Skin of body (tissue), 3 donors: ENCODE measurements at places on chromosomes 4 and X. TPM values are rescaled to one million over a fixed set of nuclear protein-coding genes. Genes with fewer than 3 reads are reported as not detected.

DNA sequence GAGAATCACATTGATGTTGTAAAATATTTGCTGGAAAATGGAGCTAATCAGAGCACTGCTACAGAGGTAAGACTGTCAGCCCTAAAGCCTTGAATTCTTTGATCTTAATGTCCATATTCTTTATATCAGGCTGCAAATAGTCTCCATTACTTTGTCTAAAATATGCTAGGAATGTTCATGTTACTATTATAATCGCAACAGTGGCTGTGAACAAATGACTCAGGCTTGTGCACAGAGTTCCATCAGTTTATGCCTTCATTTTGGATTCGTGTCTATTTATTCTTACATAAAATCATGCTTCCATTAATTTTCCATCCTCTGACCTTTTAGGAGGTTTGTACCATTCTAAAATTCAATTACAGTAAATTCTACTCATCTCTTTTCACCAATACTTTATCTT lies 182.7 kb downstream of the ANK2 start:
- no peak for DNase-seq

GRCh38 chr4:7774301-7775294 lies 165.1 kb downstream of the AFAP1 start:
- DNase-seq, result no peak

- DNase-seq, result no peak
Observed at GRCh38 chr4:28557755-28558154, 1697.1 kb downstream of the STIM2 start.

- DNase-seq, result no peak
Observed at GRCh38 chrX:13069771-13070416, 25.5 kb upstream of the FAM9C start.

DNA sequence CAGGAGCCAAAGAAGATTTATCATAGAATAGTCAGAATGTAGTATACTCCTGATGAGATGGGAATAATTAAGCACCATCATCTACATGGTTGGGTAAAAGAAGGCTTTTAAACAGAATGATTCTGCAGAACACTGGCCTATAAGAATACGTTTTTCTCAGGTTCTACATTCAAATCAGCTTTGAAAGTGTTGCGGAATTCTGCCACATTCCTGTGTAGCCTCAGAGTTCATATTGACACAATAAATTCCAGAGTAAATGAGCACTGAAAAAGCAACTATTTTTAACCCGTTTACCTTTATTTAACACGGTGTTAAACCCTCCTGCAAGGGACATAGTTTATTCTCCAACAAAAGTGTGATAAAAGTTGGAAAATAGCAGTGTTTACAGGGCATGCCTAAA lies 950.2 kb upstream of the SLIT2 start:
- DNase-seq, result no peak

GRCh38 chrX:123801901-123802300 lies 58.0 kb upstream of the XIAP start:
- DNase-seq, result no peak

GRCh38 chr4:40124690-40125089 lies 68.0 kb downstream of the N4BP2 start:
- DNase-seq, result no peak

DNA sequence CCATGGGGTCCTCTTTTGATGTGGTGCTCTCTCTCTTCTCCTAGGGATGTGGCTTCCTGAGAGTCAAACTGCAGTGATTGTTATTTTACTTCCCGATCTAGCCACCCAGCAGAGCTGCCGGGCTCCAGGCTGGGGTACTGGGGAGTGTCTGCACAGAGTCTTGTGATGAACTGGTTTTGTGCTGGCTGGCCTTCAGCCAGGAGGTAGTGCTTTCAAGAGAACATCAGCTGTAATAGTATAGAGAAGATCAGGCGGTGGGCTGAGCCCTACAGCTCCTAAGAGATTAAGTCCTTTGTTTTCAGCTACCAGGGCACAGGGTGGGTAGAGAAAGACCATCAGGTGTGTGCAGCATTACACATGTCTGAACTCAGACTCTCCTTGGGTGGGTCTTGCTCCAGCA lies 59.0 kb upstream of the AGTR2 start:
- DNase-seq, result no peak

GRCh38 chr4:82680834-82681233 lies 117.8 kb downstream of the SCD5 start:
- no peak for DNase-seq

DNA sequence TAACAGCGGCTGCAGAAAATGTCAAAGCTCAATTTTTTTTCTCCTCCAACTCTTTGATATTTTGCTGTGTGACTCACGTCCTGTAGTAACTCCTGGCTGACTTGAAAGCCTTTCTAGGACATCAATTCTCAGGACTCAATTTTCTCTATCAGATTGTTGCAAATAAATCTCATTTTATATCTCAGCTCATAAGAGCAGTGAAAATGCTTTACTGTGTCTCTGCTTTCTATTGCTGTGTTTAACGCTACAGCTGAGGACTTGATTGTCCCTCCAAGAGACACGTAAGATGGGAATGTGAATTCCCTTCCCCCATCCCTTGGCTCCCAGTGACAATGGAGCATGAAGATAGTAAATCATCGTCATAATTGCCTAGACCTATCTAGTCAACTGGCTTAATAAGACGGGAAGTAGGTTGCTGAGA lies 20.5 kb upstream of the CBR4 start:
- DNase-seq, result no peak

DNA sequence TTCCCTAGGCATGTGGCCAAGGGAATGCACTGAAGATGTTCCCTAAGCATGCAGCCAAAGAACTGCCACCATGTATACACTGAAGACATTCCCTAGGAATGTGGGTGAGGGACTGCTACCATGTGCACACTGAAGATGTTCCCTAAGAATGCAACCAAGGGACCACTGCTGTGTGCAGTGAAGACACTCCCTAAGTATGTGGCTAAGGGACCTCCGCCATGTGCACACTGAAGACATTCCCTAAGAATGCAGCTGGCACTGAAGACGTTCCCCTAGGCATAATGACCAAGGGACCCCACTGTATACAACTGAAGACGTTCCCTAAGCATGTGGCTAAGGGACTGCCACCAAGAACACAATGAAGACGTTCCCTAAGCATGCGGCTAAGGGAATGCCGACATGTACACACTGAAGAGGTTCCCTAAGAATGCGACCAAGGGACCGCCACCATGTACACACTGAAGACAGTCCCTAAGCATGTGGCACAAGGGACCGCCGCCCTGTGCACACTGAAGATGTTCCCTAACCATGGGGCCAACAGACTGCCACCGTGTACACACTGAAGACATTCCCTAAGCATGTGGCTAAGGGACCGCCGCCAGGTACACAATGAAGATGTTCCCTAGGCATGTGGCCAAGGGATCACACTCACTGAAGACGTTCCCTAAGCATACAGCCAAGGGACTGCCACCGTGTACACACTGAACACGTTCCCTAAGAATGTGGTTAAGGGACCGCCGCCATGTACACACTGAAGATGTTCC lies 25.6 kb downstream of the DHRSX start:
- DNase-seq, result no peak

DNA sequence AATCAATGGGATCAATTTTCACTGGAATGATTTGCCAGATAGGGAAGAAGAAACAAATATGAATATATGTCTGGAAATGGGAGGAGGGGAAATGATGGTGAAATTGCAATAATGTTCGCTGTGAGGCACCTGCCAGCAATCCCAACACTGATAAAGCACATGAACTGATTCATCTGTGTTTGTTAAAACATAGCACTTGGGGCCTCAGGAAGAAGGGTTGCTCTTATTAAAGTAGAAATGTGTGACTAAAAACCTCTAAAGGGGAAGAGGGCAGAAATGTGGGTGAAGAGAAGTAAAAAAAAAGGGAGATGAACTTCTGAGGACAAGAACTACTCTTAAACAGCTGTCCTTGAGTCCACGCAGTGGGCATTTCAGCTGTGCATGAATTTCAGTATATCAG lies 101.4 kb downstream of the C4orf51 start:
- no peak for DNase-seq

- DNase-seq, result no peak
Observed at GRCh38 chr4:8283161-8283560, 13.6 kb downstream of the HTRA3 start.

- no peak for DNase-seq
Observed at GRCh38 chrX:151397741-151398070, 700 bp downstream of the VMA21 start.

The MSMO1 gene
- total RNA-seq, result 176 TPM

The GPRASP1 gene
- 12.4 TPM for total RNA-seq

The MYOZ2 gene
- 21.2 TPM for total RNA-seq

The CFP gene
- 2.5 TPM for total RNA-seq

The PDLIM3 gene
- 52.5 TPM for total RNA-seq

The ADH1A gene
- total RNA-seq, result not detected

The HHIP gene
- total RNA-seq, result 3.6 TPM

The CLGN gene
- total RNA-seq, result 0.59 TPM

The TEC gene
- 5.5 TPM for total RNA-seq

The GUCY1B1 gene
- 12.6 TPM for total RNA-seq
